CD4-positive, alpha-beta T cell treated with Interleukin-6 at 100 ng/mL for 8 hours (primary cell): ENCODE measurements at places on chromosomes 2 and 18.

DNA sequence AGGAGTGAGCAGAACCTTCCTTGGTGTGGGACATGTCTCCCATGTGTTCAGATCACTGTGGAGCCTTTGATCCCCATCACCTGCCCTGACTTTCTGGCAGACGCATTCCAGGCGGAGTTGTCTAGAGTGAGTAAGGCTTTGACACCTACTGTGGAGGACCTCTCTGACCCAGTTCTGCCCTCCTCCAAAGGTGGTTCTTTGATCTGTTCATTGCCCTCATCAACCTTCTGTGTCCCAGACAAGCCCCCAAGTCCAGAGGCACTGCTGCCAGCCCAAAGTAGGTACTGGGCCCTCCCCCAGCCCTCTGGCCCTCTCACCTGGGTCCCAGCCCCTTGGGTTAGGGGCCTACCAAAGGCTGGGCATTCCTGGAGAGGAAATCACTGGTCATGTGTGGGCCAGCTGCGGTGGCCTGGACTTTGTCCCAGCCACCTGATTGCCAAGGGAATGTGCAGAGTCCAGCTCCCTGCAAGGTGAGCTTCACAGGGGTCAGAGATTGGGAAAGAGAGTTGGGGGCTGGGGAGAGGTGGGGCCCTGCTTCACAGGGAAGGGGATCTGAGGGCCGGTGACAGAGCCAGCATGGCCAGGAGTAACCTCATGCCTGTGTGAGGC is 12.1 kb upstream of the FAHD2A start:
- no peak for DNase-seq

GRCh38 chr2:101328474-101329007 is 20.0 kb upstream of the RNF149 start:
- peak; percentile 78 for DNase-seq

GRCh38 chr2:240999873-241000541 is 1.6 kb downstream of the SNED1 start:
- DNase-seq, result no peak

- no peak for DNase-seq
Observed at GRCh38 chr18:70366174-70366573, 77.3 kb downstream of the SOCS6 start.

- no peak for DNase-seq
Observed at GRCh38 chr18:51234117-51235008, 36.9 kb upstream of the MEX3C start.

- no peak for DNase-seq
Observed at GRCh38 chr2:72032481-72033041, 115.1 kb downstream of the CYP26B1 start.

DNA sequence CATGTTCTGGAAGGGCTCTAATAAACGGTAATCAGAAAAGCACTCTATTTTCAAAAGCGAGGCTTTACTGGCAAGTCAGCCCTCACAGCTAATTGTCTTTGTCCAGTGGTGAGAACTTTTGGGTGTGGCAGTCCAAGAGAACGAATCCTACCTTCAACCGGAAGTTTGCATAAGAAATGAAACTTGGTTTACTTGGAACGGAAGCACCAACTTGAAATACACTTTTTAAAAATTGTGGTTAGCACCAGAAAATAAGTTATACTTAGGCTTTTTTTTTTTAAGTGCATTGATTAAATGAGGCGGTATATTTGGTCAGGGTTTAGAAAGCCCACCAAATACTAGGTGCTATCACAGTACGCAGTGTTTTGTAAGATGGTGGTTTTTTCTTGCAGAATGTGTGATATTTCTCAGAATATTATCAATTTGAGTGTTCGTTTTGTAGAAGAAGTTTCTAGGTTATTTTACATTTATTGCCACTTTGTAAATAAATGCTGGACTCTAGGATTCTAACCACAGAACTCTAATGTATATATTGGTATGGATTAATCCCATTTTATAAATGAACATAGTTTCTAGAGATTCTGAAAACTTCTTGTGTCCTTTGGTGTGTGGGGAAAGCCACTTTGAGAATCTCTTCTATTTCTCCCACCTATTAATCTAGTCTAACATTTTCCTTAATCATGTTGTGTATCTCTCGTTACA is 1.2 kb downstream of the MYL12A start:
- peak; percentile 56 for DNase-seq

GRCh38 chr2:20641123-20641985 is 9.5 kb downstream of the HS1BP3 start:
- DNase-seq, result no peak

GRCh38 chr18:10119991-10120390 is 206.2 kb downstream of the VAPA start:
- DNase-seq, result no peak

DNA sequence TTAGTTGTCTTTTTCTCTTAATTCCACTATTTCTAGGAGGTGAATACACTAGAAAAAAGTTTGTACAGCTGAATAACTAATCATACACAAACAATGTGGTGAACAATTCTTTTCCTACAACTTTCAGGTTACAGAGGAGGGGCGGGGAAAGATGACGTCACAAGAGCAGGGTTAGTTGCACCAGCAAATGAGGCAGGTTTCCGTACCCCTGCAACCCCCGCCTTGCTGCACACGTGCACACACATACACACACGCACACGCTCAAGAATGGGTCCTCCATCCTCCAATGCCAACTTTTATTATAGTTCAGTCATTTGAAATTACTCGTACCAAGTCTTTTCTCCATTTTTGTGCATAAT is 122.8 kb downstream of the ARL4C start:
- no peak for DNase-seq
